ENCODE measurements at places on chromosomes 12 and 14. TPM values are rescaled to one million over a fixed set of nuclear protein-coding genes. Genes with fewer than 3 reads are reported as not detected.
A peak's percentile ranks its signal among the peaks of the same experiment; 100 is the strongest.

GRCh38 chr14:20996521-20996920, 2.6 kb upstream of the SLC39A2 start:
- no peak for DNase-seq

- no peak for DNase-seq
Measured at GRCh38 chr14:38873941-38874612, 229.0 kb downstream of the SEC23A start.

- no peak for DNase-seq
Measured at GRCh38 chr12:94678379-94678778, 28.0 kb upstream of the TMCC3 start.

DNA sequence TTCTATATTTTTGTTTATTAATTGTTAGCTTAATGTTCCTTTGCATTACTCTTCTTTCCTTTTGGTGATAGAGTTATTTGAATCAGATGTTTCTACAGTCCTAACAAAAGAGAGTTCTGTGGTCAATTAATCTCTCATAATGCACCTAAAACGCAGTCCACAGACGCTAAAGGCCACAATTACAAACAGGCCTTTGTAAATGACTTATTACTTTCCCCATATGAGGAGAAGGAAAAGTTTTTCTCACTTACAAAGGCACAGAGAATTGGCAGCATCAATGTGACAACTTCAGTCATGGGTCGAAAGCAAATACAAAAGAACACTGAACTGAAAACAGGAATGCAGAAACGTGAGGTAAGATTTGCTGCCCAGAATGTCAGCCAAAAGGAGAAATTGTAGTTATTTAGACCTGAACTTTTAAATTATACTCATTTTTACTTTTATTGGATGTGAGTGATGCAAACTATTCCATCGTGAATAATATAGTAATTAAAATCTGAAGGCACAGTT, 142.0 kb upstream of the SYT10 start:
- no peak for DNase-seq

- DNase-seq: peak; percentile 85
Measured at GRCh38 chr14:59870277-59871165, at the start of gene RTN1. Gene RTN1 (minus strand): TSS chr14:59870776. CDS start chr14:59870630, 146 bp downstream.

Gene FOXM1
- total RNA-seq: 98.1 TPM

DNA sequence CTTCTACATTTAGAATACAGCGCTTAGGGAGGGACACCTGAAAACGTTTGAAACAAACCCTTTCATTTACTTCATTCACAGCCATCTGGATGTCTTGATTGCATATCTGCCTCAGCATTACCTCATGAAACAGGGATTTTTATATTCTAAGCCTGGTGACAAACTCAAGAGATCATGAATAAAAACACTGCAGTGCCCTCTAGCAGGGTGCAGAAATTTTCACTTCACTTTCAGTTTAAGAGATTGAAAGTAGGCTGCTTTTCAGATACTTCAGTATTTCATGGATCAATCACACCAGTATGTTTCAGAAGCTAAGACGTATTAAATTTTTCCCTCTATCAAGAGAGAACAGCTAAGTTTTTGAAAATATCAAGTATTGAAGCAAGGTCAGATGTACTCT, 467.8 kb downstream of the MDGA2 start:
- DNase-seq: peak; percentile 10

DNA sequence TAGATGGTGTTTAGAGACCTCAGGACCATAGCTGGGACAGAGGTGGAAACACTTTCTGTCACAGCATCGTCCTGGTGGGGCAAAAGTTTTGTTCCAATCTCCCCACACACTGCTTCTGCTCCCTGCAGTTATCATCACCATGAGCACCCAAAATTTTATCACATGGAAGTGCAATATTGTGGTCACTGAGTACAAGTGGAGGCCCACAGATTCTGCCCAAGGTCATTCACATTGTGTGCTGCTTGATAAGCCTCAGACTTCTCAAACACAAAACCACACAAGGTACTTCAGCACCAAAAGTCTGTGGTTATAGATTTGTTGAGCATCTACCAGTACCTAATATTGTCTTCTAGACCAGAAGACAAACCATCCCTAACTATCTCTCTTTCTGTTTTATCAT, 554 bp upstream of the KRT77 start:
- DNase-seq: no peak

Gene NRXN3
- 1.6 TPM for total RNA-seq

DNA sequence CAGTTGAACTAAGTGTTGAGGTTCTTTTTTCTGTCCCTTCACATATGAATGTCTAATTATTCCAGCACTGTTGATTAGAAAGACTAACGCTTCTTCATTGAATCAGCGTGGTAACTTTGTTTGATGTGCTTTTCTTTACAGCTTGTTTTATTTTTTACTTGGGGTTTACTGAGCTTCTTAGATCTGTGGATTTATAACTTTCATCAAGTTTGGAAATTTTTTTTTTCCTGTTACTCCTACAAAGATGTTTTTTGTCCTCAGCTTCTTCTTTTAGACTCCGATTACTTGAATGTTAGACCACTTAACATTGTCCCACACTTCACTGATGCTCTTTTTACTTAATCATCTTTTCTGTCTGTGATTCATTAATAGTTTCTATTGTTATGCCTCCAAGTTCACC, 31.5 kb downstream of the NTN4 start:
- DNase-seq: no peak

GRCh38 chr14:69175130-69175529, 16.2 kb upstream of the EXD2 start:
- DNase-seq: no peak

Gene KRT71
- total RNA-seq: not detected

DNA sequence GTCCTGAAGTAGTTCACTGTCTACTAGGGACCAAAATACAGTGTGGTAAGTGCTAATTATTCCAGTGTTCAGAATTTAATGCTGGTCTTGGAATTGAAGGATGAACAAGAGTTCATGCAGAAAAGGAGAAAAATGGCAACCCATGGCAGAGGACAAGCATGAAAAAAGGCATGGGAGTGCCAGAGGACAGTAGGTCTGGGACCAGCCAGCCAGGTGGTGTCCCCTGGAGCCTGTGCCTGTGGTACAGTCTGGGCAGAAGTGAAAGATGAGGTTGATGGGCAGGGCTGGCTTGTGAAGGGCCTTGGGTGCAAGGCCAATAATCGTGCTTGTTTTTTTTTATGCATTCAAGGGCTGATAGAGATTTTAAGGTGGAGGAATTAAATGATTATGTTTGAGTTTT, 21.0 kb downstream of the C12orf75 start:
- DNase-seq: no peak

GRCh38 chr14:60238955-60239354, 10.1 kb upstream of the PPM1A start:
- DNase-seq: no peak

- no peak for DNase-seq
Measured at GRCh38 chr12:3061501-3062215, 15.5 kb upstream of the TSPAN9 start.

Gene HOXC4
- total RNA-seq: not detected

GRCh38 chr12:63085120-63085519, 65.9 kb downstream of the AVPR1A start:
- DNase-seq: peak; percentile 49

GRCh38 chr14:55891692-55892091, 226.5 kb upstream of the PELI2 start:
- peak; percentile 78 for DNase-seq

DNA sequence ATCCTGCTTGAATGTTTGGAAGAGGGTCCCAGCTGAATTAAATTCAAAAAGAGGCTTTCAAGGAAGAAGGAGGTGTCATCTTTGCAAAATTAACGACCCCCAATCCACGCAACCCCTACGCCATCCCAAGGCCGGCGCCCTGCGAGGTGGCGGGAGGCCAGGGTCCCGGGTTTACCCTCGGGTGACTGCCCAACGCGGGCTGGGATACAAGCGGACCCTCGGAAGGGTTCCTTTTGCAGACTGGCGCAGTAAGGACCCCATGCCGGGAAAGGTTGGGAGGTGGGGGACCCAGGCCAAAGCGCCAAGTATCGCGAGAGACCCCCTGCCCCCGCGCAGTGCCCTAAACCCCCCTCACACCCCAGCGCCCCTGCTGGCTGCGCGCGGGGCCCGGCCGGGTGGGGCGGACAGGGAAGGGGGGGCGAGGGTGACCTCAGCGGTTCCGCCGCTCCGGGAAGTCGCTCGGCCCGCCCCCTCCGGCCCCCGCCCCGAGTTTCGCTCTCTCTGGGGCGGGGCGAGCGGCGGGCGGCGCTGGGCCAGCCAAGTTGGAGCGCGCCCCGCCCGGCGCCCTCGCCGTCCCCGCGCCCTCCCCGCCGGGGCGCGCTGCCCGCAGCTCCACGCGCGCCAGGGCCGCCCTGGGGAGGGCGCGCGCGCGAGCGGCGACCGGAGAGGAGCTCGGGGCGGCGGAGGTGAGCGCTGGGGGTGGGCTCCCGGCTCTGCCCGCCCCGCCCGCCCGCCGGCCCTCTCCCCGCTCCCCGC, 708 bp upstream of the ZBTB42 start:
- peak; percentile 85 for DNase-seq

GRCh38 chr14:104228716-104229533, 90.5 kb downstream of the KIF26A start:
- no peak for DNase-seq

Gene ANKRD33
- total RNA-seq: 1.7 TPM

GRCh38 chr12:128137140-128137539, 129.8 kb upstream of the TMEM132C start:
- DNase-seq: no peak

DNA sequence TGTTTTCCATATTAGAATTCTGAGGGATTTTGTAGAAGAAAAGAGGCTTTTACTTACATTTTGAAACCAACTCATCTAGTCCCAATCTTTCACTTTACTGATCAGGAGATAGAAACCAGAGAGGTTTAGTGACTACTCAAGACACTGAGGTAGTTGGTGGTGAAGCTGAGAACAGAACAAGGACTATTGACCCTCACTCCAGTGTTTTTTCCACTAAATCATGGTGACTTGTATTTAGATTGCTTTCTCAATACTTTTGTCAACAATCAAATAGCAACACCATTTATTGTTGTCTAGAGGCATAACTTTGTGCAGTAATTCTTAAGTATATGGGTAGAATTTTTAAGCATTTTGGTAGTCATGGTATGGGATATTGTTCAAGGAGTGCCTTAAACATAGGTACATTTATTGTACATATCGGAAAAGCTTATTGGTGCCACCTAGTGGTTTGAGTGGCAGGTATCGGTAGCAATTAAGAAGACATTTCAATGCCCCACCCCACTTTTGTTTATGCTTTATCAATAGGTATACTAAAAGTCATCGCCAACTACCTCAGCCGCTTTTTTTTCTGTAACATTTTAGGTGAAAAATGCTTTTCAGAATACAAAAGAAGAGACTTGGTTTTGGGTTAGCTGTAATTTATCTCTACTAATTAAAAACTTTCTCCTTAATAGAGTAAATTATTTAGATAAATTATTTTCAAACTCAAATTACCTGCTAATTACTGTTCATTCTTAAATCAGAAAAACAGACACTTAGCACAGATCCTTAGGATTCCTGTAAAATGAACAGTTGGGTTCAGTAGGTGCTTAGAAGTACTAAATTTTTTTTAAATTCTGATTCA, 47.3 kb upstream of the PAWR start:
- peak; percentile 76 for DNase-seq

Gene ADCY4
- 1.5 TPM for total RNA-seq

DNA sequence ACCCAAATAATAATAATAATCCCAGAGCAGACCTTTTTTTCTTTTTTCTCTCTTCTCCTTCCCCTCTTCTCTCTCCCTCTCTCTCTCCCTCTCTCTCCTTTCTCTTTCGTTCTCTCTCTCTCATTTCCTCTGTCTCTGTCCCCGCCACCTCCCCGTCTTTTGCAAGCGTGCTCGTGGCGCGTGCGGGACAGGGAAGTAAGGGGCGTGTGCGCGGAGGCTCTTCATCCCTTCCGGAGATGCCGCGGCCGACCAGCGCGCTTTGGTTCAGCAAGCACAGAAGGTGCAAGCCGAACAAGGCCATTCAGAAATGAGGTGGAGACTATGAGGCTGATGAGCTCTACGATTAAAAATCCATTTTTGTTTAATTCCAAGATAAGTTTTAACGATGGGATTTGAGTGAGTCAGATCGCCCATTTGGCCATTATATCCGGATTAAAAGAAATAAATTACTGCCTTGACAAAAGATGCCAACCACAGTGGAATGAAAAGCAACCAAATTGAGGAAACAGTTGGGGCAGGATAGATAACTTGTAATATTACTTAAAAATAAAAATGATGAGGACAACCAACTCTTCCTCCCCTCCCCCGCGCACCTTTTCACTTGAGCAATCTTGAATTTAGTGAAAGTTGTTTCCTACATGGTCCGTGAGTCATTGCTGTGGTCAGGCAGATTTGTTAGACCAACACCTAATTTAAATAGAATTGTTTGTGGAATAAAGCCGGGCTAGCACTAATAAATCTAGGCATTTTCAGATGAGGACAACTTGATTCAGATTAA, 1.2 kb upstream of the AMIGO2 start:
- peak; percentile 53 for DNase-seq
